ENCODE measurements at places on chromosomes 4 and X.

GRCh38 chr4:147367891-147368290 is 113.0 kb upstream of the EDNRA start:
- DNase-seq: no peak

GRCh38 chr4:139419388-139419914 is 34.5 kb upstream of the RAB33B start:
- no peak for DNase-seq

- no peak for DNase-seq
Observed at GRCh38 chr4:146124023-146124680, 51.4 kb upstream of the LSM6 start.

DNA sequence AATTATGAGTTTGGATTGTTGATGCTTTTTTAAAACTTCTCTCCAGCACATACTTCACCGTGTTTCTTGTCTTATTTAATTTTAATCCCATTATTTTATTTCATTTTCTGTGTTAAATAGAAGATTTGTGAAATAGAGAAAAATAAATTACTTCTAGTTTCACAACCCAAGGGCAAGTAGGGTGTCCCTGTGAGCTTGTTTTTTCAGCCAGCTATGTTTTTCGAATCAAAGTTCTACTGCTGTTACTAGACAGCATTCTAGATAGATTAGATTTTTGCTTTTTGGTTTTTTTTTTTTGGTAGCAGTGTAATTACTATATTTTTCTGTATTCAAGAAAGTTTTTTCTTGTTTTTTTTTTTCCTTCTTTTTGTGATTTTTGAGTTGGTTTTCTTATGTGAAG is 59.9 kb downstream of the RBPJ start:
- no peak for DNase-seq

DNA sequence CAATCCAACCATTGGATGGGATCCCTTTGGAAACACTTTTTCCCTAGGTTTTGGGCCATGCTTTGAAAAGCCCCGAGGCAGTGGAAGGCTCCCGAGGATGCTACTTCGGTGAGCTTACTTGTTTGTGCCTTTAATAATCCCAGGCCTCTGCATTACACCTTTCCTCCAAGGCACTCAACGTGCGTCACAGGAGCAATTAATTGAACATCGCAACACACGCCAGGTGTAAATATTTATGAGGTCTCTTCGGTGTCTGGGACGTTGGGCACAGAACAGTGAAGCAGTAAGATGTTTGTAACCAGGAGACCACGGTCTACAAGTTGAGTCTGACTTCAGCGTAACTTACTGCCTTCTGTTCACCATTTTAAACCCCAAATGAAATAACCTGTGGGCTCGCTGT is 97.3 kb downstream of the CLNK start:
- no peak for DNase-seq

DNA sequence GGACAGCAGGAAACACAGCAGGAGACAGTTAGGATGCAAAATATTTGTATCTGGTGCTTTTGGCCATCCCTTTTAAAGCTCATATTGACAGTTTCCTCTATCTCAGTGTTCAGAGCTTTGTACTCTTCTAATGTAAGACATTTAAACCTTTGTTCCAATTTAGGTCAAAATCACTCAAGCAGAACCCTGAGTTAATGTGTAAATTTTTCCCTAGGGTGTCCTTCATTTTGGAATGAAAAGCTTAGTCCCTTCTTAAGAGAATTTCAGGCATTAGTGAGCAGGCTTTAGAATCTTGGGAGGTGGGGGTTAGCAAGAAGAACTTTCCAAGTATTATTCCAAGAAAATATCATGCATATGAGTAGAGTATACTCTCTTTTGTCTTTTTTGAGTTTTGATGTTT is 188.7 kb downstream of the GBA3 start:
- DNase-seq: no peak

GRCh38 chr4:137599734-137600133 is 67.4 kb upstream of the PCDH18 start:
- DNase-seq: no peak

GRCh38 chr4:125677665-125678307 is 363.0 kb downstream of the FAT4 start:
- no peak for DNase-seq

GRCh38 chr4:5218376-5219069 is 167.2 kb downstream of the STK32B start:
- DNase-seq: no peak

GRCh38 chr4:161577579-161578301 is 586.1 kb downstream of the FSTL5 start:
- no peak for DNase-seq

DNA sequence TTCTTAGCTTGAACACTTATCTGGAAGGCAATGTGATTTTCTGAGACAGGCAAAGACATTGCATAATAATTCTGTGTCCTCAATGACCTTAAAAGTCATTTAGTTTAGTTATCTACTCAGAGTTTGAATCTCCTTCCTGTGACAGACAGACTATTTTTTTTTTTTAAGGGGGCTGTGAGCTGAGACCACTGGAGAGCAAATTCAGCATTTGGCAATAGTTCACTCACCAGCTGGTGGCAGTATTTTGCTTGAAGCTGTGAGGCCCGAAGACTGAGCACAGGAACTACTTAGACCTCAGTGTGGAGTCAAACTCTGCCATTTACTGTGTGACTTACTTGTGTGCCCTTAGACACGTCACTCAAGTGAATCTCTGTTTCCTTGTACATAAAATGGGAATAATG is 22.9 kb upstream of the CPE start:
- DNase-seq: no peak

DNA sequence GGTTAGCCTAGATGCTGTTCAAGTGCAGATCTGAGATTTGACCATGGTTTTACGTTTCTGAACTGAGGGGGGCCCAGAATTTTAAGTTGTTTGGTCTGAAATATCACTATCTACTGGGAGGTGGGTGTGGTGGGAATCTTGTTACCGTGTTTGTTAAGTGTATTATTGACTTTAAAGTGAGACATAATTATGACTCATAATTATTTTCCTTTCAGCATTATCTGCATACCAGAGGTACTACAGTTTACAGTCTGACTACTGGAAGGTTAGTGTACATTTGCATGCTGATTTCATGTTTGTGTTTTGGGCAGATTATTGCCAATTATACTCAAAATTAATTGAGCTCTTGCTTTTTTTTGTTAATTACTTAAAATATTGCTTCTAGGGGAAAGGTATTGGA is 101.5 kb downstream of the KDM6A start:
- DNase-seq: no peak

- no peak for DNase-seq
Observed at GRCh38 chr4:42965326-42965725, 72.8 kb downstream of the GRXCR1 start.

DNA sequence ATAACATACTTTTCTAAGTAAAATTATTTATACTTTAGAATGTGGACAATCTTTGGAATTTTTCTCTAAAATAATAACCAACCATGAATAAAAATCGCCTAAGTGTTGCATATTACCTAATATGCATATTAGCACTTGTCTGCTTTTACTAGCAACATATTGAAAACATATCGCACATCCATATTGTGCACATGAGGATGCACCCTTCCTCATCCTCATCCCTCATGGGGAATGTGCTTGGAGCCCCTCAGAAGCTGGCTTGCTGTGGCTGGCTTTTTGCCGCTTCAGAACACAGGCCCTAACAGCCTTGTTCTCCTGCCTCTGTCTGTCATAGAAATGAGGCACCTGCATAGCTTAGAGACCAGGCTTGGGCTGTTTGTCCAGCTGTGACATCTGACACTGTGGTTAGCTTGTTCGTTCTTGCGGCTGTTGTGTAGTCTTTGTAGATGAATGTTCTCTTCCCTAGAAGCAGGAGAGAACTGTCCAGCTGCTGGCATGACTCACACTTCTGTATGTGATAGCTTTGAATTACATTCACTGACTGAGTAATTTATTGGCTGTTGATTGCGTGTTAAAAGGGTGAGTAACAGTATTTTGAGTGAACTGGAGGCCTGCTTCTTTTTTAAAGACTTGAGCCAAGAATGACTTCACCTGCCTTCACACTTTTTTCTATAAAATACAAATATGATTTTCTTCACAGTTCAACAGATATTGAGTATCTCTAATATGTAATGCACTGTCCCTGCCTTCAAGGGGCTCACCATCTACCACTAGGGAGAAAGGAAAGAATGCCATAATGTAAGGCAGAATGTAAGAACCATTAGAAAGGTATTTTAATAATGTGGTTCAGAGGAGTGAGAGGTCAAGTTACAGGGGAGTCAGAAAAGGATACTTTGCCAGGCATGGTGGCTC is 81.9 kb downstream of the HMGB2 start:
- no peak for DNase-seq

DNA sequence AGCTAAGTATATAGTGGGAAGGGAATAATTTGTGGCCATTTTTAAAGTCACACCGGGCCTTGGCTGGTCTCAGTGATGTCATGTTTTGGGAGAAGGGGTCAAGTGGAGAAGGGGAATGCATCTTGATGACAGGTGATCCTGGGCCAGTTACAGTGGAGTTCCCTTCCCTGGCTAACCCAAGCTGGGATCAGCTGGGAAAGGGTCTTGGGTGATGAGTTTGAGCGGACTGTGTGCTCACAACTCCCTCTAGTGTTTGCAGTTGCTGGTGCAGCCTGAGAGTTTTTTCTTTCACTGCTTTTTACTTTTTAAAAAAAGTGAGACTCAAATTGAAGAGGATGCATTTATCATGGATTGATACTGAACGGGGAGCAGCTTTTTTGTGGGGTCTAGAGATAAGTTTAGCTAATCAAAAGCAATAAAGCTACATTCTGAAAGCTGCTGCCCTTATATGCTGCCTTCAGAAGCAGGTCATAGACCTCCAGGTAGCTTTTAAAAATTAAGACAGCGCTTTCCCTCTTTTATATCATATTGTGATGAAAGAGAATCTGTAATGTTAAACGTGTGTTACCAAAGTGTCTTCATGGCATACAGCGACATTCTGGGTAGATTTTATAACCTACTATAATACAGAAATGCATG is 164.7 kb downstream of the DCLK2 start:
- DNase-seq: no peak

GRCh38 chr4:75630174-75630936 is at the start of gene CDKL2:
Gene CDKL2 (minus strand): TSS chr4:75630528. CDS start chr4:75625988, 4,540 bp downstream.
- DNase-seq: peak; percentile 92

- no peak for DNase-seq
Observed at GRCh38 chr4:86847571-86847970, 1.6 kb downstream of the SLC10A6 start.

DNA sequence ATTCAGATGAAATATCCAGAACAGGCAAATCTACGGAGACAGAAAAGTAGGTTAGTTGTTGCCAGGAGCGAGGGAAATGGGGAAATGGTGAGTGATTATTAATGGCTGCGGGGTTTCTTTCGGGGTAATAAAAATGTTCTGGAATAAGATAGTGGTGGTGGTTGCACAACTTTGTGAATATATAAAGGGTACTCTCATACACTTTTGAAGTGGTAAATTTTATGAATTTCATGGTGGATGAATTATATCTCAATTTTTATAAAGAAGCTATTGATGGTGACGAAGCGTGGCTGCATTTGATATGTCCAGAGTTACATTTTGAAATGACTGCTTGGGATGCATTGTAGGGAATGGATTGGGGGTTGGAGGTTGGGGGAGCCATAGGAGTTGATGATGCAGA is 16.3 kb downstream of the FAM47E start:
- DNase-seq: no peak

GRCh38 chr4:173626277-173626676 is 96.2 kb upstream of the HAND2 start:
- DNase-seq: no peak

DNA sequence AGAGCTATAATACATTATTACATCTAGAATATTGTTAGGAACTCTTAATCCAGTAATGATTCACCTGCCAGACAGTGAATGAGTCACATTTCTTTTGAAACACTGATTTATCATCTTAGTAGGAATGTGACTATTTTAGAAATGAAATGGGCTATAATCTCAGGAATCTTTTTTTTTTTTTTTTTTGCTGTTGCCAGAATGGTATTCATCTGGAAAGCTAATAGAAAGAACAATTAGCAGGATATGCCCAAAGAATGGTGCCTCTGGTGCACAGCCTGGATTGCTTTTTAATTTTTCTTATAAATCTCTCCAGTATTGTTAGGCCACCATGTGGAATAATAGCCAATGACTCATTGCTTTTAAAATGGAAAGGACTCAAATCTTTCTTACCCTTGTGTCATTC is 181.1 kb upstream of the SMIM31 start:
- no peak for DNase-seq

GRCh38 chr4:133148690-133149363 is at the start of gene PCDH10:
Gene PCDH10 (plus strand): TSS chr4:133149294. CDS start chr4:133150141, 847 bp downstream.
- DNase-seq: no peak

GRCh38 chr4:163969291-163969690 is 474.8 kb downstream of the TMA16 start:
- DNase-seq: no peak

- peak; percentile 44 for DNase-seq
Observed at GRCh38 chr4:184648313-184649025, 778 bp downstream of the CASP3 start.

GRCh38 chrX:119759248-119759766 is 919 bp downstream of the SOWAHD start:
- DNase-seq: no peak

DNA sequence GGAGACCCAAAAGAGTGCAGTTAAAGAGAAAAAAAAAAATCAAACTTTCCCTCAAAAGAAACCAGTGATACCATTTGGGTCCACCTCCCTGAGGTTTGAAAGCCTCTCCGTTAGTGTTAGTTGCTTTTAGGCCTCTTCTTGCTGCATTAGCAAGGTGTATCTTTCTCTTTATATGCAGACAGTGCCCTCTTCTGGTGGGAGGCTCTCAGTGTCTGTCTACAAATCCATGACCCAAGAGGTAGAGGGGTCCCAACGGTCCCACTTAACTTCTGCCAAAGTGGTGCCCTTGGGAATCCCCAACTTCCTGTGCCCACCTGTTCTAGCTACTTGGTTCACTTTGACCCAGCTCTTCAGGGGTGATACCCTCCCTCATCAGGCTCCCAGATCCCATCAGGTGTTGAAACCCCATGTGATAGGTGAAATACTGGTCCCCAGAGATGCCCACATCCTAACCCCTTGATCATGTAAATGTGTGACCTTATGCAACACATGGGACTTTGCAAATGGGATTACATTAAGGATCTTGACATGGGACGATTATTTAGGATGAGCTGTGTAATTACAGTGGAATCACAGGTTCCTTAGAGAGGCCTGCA is 63.7 kb upstream of the CD99 start:
- DNase-seq: peak; percentile 40

GRCh38 chrX:119684916-119685224 is 8.1 kb downstream of the SEPTIN6 start:
- DNase-seq: no peak

GRCh38 chrX:102950908-102951866 is 14.1 kb downstream of the RAB40AL start:
- peak; percentile 57 for DNase-seq

GRCh38 chr4:138736362-138736761 is 279.2 kb upstream of the NOCT start:
- DNase-seq: no peak

- no peak for DNase-seq
Observed at GRCh38 chrX:13411496-13412207, 91.8 kb upstream of the ATXN3L start.

- DNase-seq: no peak
Observed at GRCh38 chrX:37060999-37061398, 52.8 kb downstream of the FAM47C start.

GRCh38 chrX:56572975-56573374 is 9.5 kb downstream of the UBQLN2 start:
- no peak for DNase-seq

- DNase-seq: no peak
Observed at GRCh38 chr4:96913441-96914080, 1073.7 kb downstream of the PDHA2 start.

- no peak for DNase-seq
Observed at GRCh38 chr4:26993967-26994366, 133.3 kb downstream of the STIM2 start.
